ENCODE measurements at places on chromosomes 5 and 9.

DNA sequence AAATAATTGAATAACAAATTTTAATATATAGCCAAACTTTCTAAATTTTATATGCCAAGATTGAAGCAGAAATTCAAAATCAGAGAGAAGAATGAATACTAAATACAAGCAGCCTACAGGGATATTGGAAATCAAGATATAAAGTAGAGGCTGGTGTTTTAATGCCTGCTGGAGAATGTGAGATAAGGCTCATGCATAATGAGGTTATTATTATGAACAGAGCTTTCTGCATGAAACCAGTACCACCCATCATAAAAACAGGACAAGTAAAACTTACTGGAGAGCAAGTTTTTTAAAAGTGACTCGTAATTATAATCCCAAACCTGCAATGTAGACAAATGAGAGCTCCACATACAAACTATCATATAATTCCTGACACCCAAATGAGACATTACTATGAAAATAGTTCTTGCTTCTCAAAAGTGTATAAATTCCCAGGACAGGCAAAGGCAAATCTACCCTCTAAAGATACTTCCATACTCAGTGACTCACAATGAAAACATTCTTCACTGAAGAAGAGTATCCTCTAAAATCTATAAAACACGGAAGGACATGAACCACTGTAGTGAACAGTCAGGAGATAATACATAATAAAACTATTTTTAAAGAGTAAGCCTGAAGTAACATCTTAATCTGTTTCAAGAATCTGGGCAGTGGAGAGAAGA is 532.0 kb upstream of the GRAMD2B start:
- no peak for DNase-seq

DNA sequence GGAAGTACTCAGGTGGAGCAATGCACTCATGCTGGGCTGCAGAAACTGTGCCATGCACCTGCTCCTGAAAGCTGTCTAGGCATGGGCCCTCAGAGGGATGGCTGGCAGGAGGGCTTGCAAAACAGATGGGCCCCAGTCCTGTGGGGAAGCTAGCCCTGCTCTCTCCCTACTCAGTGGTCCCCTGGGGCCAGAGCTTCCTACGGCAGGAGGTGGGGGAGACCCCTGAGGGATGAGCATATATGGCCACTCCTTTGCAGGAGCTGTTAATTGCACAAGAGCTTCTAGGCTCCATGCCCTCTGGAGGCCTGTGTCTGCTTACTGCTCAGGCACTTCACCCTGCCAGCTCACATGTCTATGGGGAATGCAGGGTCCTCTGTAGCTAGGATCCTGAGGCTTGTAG is 545.3 kb upstream of the PTPRD start:
- DNase-seq: no peak

DNA sequence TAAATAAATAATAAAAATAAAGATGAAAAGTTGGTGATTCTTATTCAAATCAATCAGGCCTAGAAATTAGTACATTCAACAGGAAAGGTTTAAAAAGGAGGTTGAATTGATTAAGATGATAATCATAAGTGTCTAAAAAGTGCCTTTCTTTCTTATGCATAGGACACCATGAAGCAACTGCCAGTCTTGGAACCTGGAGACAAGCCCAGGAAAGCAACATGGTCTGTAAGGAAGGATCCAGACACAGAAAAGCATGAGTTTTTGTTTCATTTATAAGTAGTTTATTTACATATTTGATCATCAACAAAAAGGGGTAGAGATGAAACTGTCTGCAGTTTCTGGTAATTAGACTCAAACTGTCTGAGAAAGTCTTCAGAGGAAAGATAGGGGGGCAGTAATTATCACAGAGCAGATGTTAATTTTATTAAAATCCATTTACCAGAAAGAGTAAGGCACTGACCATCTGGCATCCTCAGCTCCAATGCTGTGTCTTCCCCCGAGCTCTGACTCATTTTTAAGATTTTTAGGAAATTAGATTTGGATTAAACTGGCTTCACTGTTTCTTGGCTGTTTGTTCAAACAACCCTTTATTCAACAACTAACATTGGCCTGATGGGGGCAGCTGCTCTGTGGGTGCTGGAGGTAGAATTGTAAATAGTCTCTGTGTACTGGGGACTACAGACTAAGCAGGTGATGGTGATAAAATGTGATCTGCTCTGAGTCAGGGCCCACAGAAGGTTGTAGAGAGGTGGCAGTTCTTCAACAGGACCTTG is 2.7 kb downstream of the RABEPK start:
- no peak for DNase-seq

DNA sequence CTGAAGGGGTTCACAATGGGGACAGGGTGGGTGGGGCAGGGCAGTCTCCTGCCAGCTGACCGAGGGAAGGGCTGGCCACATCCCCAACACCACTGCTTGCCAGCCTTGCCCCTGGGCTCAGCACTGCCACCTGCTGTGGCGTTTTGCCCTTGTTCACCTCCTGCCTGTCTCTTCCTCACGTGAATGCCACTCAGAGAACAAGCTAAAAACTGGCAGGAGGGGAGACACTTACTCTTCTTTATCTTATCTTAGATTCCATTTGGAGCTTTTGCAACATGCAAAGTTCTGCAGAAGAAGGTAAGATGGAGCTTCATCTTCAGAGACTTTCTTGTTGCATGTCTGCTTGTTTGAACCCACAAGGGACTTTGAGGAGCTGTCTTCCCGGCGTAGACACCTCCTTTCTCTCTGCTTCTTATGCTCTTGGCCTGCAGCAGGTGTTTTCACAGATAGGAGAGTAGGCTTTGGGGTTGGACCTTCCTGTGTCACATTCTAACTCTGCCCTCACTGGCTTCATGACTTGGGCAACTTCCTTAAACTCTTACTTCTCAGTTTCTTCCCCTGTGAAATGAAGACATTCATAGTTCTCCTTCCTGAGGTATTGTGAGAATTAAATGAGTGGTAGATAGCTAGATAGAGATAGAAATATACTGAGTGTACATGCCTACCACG is 4.1 kb downstream of the LRSAM1 start:
- no peak for DNase-seq

- DNase-seq: no peak
These were observed 142.9 kb downstream of the PLK2 start for GRCh38 chr5:58317009-58317408.

Data from Caki2 (cell line).